ENCODE measurements at places on chromosomes 16 and 17.

- DNase-seq = no peak
Observed at GRCh38 chr17:79017546-79018369, 6.2 kb upstream of the C1QTNF1 start.

GRCh38 chr17:3035968-3036280 lies 27.5 kb downstream of the OR1D5 start:
- no peak for DNase-seq

GRCh38 chr17:8015957-8016631 lies 13.7 kb downstream of the GUCY2D start:
- DNase-seq = no peak

DNA sequence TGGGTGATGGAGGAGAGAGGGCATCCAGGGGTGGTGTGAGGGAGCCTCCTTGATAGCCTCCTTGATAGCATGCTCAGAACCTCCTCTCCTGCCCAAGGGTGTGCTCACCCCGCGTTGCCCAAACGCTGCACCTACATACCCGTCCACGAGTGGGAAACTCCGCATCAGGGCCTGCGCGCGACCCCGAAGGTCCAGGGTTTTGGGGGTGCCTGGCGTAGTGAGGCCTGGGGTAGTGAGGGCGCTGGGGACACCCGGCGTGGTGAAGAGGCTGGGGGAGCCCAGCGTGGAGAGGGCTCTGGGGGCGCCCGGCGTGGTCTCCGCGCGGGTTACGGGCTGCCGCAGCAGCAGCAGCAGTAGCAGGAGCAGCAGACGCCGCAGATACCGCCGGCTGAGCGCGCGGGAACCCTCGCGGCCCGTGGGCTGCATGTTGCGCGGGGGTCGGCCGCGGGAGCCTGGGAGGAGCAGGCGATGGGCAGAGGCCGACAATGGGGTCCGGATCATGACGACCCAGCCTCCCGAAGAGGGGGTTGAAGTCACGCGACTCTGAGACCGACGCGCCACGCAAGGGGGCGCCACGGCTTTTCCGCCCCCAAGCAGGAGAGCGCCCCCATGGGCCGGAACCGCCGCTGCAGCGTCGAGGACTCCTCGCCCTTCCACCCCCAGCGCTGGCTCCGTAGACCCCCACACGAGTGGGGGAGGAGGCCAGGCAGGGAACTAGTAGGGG lies at the start of gene DPEP3:
Gene DPEP3 (minus strand): TSS at position 545 of the 724 bp plus-strand sequence. CDS start 119 bp downstream, at position 426.
- DNase-seq = no peak

GRCh38 chr16:2019921-2020831 lies 591 bp downstream of the NPW start:
- DNase-seq = no peak

DNA sequence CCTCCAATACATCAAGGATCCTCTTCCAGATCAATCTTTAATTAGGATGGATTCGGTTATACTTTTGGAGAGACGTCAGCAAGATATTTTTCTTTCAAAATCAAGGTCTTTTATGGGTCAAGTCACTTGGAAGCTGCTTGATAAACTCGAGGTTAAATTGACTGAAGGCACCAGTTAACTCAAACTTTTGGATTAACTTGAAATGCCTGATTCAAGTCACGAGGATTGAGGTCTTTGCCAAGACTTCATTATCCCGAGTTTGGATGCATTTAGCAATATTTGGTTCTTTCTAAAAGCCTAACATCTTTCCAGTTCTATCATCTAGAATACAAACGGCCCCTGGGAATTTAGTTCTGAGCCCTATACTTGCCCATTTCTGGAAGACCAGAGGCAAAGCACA lies 82.9 kb downstream of the MYH11 start:
- DNase-seq = no peak

DNA sequence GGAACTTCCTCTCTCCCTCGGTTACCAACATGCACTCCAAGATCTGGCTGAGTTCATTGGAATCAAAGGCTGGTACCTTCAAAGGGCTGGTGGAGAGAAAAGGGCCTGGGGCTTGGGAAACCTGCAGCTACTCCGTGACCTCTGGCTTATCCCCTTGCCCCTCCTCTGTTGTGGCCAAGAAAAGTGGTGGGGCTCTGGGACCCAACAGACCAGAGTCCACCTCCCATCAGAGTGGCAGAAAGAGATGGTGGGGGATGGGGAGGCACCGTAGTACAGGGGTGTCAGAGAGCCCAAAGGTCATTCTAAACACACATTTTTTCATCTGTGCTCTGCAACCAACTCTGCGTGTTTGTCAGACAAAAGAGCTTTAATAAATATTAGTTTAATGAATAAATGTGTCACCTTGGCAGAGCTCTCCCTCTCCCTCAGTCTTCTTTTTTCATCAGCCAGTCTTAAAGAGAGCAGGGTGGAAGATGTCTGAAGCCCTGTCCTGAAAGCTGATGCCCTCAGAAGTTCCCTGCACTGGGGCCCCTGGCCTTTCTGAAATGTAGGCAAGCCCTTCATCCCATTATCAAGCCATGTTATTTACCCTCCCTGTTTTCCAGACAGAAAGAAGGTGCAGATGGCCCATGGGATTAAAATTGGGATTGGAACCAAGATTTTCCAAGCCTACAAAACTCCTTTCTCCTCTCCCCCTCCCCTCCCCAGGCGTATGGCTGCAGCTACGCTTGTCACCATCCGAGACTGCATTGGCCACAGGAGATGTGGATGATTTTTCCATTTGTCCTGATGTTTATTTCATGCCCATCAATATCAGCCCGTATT lies 227.3 kb downstream of the CCDC182 start:
- no peak for DNase-seq

DNA sequence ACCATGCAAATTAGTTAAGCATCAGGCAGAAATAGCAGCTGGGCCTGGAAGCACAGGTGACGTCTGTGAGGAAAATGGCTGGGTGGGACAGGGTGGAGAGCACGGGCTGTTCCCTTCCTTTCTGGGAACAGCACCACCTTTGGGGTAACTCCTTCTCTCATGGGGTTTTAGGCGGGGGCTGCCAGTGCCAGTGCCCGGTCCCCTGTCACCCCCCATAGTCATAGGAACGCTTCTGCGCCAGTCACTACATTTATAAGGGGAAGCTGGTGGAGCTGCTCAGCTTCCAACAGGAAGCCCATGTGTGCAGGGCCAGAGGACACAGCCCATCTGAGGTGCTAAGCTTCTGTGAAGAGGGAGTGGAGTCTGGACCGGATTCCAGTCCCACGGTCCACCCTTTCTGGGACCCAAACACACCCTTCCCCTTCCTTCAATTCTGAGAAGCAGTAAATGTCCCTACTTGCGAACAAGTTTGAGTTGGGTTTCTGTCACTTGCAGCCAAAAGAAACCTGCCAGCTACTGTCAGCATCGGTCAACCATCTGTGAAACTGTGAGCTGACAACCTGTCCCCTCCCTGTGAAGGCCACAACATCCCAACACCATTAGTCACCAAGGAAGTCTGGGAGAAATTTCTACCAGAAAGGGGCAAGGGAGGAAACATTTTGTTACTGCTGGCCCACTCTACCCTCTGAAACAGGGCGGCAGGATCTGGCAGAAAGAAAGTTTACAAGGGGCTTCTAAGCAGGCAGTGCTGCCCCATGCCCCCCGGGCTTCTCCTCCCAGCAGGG lies 86.0 kb upstream of the AMZ2 start:
- no peak for DNase-seq

- no peak for DNase-seq
Observed at GRCh38 chr16:15434425-15435215, at the start of gene BMERB1. Gene BMERB1, plus strand, starts transcription at chr16:15434588. Its CDS starts 66 bp downstream, at chr16:15434654.

- DNase-seq = no peak
Observed at GRCh38 chr17:72677714-72678390, 414.6 kb downstream of the SLC39A11 start.

GRCh38 chr16:49858200-49859124 lies 2.5 kb upstream of the ZNF423 start:
- no peak for DNase-seq

GRCh38 chr16:68166264-68166663 lies 69.7 kb downstream of the ESRP2 start:
- DNase-seq = no peak

- DNase-seq = no peak
Observed at GRCh38 chr16:76232704-76233103, 44.5 kb upstream of the CNTNAP4 start.

DNA sequence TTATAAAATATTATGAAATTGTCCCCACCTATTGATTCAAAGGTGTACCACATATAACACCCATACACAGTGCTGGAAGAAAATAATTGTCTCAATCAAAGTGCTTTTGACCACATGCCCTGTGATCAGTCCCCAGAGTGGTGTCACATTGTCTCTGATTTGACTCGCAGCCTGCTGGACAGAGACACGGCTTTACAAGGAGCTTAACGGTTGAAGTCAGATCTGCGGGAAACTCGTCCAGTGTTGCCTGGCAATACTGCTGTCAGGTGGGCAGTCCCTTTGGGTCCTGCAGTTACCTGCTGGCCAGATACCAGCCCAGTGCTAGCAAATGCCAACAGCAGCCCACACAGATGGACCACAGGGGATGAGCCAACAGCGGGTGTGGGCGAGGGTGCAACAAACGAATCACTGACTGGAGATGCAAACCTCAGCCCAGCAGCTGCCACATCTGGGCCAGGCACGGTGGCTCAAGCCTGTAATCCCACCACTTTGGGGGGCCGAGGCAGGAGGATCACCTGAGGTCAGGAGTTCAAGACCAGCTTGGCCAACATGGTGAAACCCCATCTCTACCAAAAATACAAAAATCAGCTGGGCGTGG lies 26.2 kb upstream of the SSTR2 start:
- DNase-seq = no peak

GRCh38 chr17:79152636-79153035 lies 78.0 kb downstream of the ENGASE start:
- DNase-seq = no peak

DNA sequence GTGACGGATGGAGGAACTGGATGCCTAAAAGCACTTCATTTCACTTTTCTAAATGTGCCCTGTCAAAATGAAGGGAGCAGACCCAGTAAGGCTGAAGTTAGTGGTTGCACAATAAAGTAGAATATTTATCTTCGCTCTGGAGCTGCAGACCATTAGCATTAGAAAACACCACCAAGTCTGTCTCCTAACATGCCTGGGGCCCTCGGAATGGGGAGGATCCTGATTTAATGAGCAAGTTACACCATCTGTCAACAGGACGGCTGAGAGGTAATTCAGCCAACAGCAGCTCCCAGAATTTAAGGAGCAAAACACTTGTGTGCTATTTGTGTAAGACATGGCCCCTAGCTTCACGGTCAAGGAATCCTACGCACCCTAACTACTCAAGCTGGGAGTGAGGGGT lies 22.3 kb downstream of the CA10 start:
- no peak for DNase-seq

DNA sequence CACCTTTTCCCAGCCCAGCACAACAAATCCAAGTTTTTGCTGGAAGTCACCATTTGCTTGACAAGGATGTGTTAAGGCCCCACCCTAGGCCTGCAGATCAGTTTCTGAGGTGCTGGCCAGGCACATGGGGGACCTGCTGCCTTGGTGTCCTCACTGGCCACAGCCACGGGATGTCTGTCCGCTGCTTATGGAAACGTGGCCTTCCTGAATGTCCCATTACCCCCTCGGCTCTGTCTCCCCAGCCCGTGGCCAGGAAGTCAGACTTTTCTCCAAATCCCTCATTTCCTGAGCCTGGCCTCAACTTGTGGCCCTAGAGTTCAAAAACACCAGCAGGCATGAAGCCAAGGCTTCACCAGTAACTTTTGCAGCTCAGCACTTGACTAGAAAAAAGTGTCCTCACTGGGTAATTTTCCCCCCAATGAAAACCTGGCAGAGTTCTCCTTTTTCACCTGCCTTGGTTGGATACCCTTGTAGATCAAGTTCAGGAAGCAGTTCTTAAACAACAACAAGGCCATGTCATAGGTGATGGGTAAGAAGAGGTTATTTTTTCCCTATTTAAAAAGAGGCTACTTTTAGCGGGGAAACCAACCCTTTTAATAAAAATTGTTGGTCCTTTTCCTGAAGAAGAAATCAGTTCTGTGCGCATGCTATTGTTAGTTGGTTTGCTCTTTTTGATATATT lies 80.8 kb downstream of the SOCS1 start:
- no peak for DNase-seq

- no peak for DNase-seq
Observed at GRCh38 chr17:13626703-13627102, 25.0 kb upstream of the HS3ST3A1 start.
